ENCODE measurements at places on chromosomes 12 and 14.

DNA sequence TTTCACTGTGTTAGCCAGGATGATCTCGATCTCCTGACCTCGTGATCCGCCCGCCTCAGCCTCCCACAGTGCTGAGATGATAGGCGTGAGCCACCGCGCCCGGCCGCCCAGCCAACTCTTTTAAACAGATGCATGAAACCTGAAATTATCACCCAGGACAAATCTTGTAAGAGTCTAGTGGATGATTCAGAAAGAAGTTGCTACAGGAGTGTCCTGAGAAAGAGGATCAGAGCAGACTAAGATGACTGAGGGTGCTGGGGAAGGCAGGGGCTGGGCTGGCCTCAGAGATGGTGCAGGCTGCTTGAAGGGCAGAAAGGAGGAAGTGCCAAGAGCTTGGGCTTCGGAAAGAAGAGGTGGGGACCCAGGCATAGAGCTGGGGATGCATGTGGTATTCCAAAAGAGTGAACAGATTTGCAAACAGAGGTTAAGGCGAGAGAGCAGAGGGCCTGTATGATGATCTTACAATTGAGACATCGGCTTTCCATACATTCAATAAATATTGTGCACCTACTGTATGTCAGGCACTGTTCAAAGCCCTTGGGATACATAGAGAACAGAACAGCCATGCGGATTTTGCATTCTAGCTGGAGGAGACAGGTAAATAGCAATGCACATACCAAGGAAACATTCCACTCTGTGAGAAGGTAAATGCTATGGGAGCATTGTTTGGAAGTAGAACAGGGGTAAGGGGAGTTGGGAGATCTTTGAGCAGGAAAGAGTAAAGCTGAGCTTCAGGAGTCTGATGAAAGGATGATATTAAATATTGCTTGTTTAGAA is 7.4 kb upstream of the CD9 start:
- no peak overlapping the region for H3K27ac ChIP-seq
- H3K36me3 ChIP-seq = no peaks in the 10 kb centered on the region
- no peak for DNase-seq
- peaks cover 25% of the 10 kb centered on the region for H3K4me1 ChIP-seq
- H3K4me3 ChIP-seq = no peak overlapping the region

DNA sequence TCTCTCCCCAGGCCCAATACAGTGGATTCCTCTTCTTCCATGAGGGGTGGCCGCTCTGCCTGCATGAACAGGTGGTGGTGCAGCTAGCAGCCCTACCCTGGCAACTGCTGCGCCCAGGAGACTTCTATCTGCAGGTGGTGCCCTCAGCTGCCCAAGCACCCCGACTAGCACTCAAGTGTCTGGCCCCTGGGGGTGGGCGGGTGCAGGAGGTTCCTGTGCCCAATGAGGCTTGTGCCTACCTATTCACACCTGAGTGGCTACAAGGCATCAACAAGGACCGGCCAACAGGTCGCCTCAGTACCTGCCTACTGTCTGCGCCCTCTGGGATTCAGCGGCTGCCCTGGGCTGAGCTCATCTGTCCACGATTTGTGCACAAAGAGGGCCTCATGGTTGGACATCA is 3.8 kb downstream of the ARHGEF40 start:
- peaks cover 42% of the 10 kb centered on the region for H3K27me3 ChIP-seq
- H3K27ac ChIP-seq = no peak overlapping the region
- H3K36me3 ChIP-seq = no peaks in the 10 kb centered on the region
- H3K4me3 ChIP-seq = no peak overlapping the region

- H3K4me3 ChIP-seq = no peak overlapping the region
- H3K36me3 ChIP-seq = no peaks in the 10 kb centered on the region
- H3K27ac ChIP-seq = no peak overlapping the region
- H3K27me3 ChIP-seq = no peaks in the 10 kb centered on the region
- no peak for DNase-seq
- no peaks in the 10 kb centered on the region for H3K4me1 ChIP-seq
These were observed 67.2 kb downstream of the SLC8A3 start for GRCh38 chr14:70121521-70121920.

DNA sequence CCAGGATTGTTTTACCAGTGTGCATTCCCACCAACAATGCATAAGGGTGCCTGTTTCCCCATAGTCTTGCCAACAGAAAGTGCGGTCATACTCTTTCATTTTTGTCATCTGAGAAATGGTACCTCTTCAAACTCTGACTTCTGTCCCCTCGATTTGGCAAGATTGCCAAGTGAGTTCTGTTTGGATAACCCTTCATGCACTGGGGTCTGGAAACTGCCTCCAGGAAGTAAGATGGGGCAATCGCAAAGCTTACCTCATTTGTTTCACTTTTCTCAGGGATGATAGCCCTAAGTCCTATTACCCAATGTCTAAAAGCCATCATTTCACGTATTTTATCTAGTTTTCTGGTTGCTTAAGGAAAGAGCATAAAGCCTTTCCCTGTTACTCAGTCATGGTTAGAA is 28.6 kb upstream of the NR1H4 start:
- no peaks in the 10 kb centered on the region for H3K4me1 ChIP-seq
- H3K36me3 ChIP-seq = no peaks in the 10 kb centered on the region
- DNase-seq = no peak
- H3K27me3 ChIP-seq = no peaks in the 10 kb centered on the region

DNA sequence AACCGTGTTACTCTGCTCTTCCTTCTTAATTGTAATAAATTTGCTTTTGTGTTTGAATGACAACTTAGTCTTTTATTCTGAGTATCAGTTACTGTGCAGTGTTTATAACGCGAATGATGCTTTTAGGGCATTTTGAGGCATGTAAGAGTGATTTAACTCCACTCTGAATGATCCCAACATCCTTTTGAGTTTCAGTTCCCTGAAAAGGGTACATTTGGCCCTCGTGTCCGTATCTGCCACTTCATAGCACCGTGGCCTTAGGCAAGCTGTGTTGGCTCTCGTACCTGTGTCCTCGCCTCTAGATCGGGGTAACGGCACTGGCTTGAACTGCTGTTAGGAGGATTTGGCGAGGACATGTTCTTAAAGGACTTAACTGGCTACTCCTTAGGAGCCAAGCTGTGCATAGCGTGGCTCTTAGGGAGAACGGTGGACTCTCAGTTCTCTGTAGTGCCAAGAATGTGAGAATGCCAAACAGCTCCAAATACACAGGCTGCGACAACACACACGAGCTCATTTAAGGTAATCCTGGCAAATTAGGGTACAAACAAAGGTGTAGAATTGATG is 92.0 kb downstream of the PPP2R5C start:
- peaks cover 17% of the 10 kb centered on the region for H3K4me1 ChIP-seq
- H3K27ac ChIP-seq = no peak overlapping the region
- H3K4me3 ChIP-seq = no peak overlapping the region
- H3K36me3 ChIP-seq = peaks cover 24% of the 10 kb centered on the region
- DNase-seq = no peak
- no peaks in the 10 kb centered on the region for H3K27me3 ChIP-seq

- H3K27ac ChIP-seq = peak overlapping the region; percentile 48
- peaks cover 13% of the 10 kb centered on the region for H3K4me1 ChIP-seq
- no peak for DNase-seq
- peaks cover 32% of the 10 kb centered on the region for H3K27me3 ChIP-seq
- no peaks in the 10 kb centered on the region for H3K36me3 ChIP-seq
- H3K4me3 ChIP-seq = peak overlapping the region; percentile 60
These were observed 1.4 kb upstream of the HMGA2 start for GRCh38 chr12:65822732-65823512.

DNA sequence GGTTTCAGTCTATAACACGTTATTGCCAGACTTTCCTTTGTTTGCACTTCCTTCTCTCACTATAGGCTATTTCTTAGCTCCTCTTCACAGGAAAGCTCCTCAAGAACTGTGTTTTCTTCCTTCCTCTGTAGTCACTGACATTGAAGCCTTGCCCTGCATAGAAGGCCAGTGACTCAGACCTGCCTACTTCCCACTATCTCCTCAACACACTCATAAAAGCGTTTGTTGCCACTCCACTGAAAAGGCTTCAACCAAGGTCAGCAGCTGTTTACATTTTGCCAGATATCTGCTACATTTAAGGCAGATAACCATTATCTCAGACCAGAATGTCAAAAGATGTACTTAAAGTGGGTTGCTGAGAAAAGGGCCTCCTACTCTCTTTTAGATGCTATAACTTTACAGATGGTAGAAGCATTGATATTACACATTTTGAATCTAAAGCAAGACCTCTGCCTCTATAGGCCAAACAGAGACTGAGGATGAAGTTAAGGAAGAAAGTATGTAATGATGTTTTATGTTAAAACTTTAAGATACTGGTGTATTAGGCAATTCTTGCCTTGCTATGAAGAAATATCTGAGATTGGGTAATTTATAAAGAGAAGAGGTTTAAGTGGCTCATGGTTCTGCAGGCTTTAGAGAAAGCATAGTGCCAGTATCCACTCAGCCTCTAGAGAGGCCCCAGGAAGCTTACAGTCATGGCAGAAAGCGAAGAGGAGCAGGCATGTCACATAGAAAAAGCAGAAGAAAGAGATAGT is 233.3 kb upstream of the FLRT2 start:
- no peak overlapping the region for H3K27ac ChIP-seq
- no peak for DNase-seq
- H3K4me3 ChIP-seq = no peak overlapping the region
- H3K4me1 ChIP-seq = no peaks in the 10 kb centered on the region

- no peak overlapping the region for H3K4me3 ChIP-seq
- no peaks in the 10 kb centered on the region for H3K4me1 ChIP-seq
- H3K27me3 ChIP-seq = no peaks in the 10 kb centered on the region
- no peak overlapping the region for H3K27ac ChIP-seq
- H3K36me3 ChIP-seq = peaks cover 9% of the 10 kb centered on the region
These were observed 226.8 kb upstream of the RGS6 start for GRCh38 chr14:71705460-71705859.

GRCh38 chr12:117914686-117915085 is 54.1 kb downstream of the KSR2 start:
- DNase-seq = no peak
- H3K4me3 ChIP-seq = no peak overlapping the region
- H3K27ac ChIP-seq = no peak overlapping the region
- H3K36me3 ChIP-seq = no peaks in the 10 kb centered on the region

- H3K27ac ChIP-seq = no peak overlapping the region
- no peaks in the 10 kb centered on the region for H3K4me1 ChIP-seq
- H3K27me3 ChIP-seq = no peaks in the 10 kb centered on the region
- DNase-seq = no peak
These were observed 24.9 kb downstream of the SAMD4A start for GRCh38 chr14:54591866-54592265.

GRCh38 chr12:128583453-128583852 is 240.3 kb downstream of the SLC15A4 start:
- DNase-seq = no peak
- no peaks in the 10 kb centered on the region for H3K4me1 ChIP-seq
- no peaks in the 10 kb centered on the region for H3K27me3 ChIP-seq
- H3K36me3 ChIP-seq = no peaks in the 10 kb centered on the region

DNA sequence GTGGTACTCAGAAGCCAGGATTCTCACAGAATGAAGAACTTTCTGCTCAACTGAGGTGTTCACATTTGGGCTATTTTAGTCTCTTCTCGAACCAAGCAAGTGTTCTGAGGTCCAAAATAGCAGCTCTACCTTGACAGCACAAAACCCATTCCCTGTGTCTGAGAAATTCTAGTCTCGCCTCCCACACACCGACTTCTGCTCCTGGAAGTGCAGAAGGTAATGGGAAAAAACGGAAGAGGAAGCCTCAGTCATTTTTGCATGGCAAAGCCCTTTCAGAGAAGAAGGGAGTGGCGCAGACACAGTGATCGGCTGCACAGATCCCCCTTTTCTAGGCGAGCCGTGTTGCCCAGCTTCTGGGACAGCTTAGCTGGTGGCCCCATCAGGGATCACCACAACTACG is 31.2 kb upstream of the VPS33A start:
- H3K4me3 ChIP-seq = no peak overlapping the region
- no peaks in the 10 kb centered on the region for H3K4me1 ChIP-seq
- H3K36me3 ChIP-seq = no peaks in the 10 kb centered on the region
- no peaks in the 10 kb centered on the region for H3K27me3 ChIP-seq
- no peak overlapping the region for H3K27ac ChIP-seq
- no peak for DNase-seq

GRCh38 chr12:116497051-116497591 is 62.1 kb upstream of the MAP1LC3B2 start:
- H3K4me1 ChIP-seq = no peaks in the 10 kb centered on the region
- H3K4me3 ChIP-seq = no peak overlapping the region
- no peaks in the 10 kb centered on the region for H3K27me3 ChIP-seq
- H3K27ac ChIP-seq = no peak overlapping the region
- no peak for DNase-seq
- H3K36me3 ChIP-seq = no peaks in the 10 kb centered on the region
